ENCODE measurements at places on chromosomes 3 and 15.

- DNase-seq = no peak
These were observed 521.7 kb upstream of the MCTP2 start for GRCh38 chr15:93709708-93710107.

GRCh38 chr3:190721330-190721729, 141.2 kb downstream of the GMNC start:
- no peak for DNase-seq

DNA sequence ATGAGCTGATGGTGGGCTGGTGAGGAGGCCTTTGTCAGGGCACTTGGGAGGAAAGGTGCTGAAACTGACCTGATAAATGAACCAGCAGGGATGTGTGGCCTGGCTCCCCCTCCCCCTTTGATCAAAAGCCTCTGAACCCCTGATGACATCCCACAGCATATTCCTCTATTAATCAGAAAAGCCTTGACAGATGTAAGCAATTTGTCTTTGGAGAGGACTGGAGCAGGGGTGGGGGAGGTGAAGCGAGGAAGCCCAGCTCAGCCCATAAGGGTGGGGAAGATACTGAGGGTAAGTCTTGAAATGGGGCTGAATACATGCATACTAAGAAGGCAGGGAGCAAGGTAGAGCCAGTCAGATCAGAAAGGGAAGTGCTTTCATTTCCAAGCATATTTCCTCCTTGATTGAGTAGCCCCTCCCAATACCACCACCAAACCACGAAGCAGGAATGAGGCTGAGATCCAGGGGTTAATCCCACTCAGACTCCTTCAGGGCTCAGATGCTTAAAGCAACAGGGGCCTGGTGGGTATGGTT, 34.7 kb upstream of the MRPS22 start:
- no peak for DNase-seq

- DNase-seq = no peak
These were observed 162.8 kb upstream of the RARB start for GRCh38 chr3:25265284-25265683.

GRCh38 chr3:86986671-86987420, 4.1 kb downstream of the VGLL3 start:
- DNase-seq = no peak

All from hypothalamus (tissue), 51 donors.